ENCODE measurements at places on chromosomes 7 and 10. TPM values are rescaled to one million over a fixed set of nuclear protein-coding genes. Genes with fewer than 3 reads are reported as not detected.

Gene CAMK2B
- 0.13 TPM for total RNA-seq

Gene APBB1IP
- not detected for total RNA-seq

Gene PANK1
- total RNA-seq = 3.7 TPM

Gene SFTPA2
- total RNA-seq = not detected

Gene FAS
- total RNA-seq = 5.8 TPM

Gene TMEM26
- total RNA-seq = not detected

Gene CYP3A4
- total RNA-seq = not detected

Gene PRR15
- total RNA-seq = not detected

Gene HOXA10
- 2.3 TPM for total RNA-seq

Gene TCAF2
- total RNA-seq = 7.3 TPM

Gene SPDYE8
- not detected for total RNA-seq

Gene GSTO2
- total RNA-seq = 0.51 TPM

Gene NANOS1
- total RNA-seq = 0.76 TPM

Gene CDC14C
- total RNA-seq = not detected

Gene OR13A1
- total RNA-seq = not detected

Gene AGBL3
- 1.0 TPM for total RNA-seq

Gene NDUFB2
- 146 TPM for total RNA-seq

Gene ARHGEF35
- 0.13 TPM for total RNA-seq

Gene PRSS37
- not detected for total RNA-seq

Gene AIFM2
- 1.5 TPM for total RNA-seq

Gene HERC4
- total RNA-seq = 33.2 TPM

Gene ACTR3C
- total RNA-seq = 4.7 TPM

Gene LRRD1
- total RNA-seq = under 0.01 TPM

Gene TMEM213
- total RNA-seq = not detected

Gene SPDYE9
- total RNA-seq = not detected

Gene UMAD1
- 3.7 TPM for total RNA-seq

Gene ATRNL1
- total RNA-seq = 0.77 TPM

Gene DYDC2
- total RNA-seq = 0.39 TPM

Gene GPR141
- total RNA-seq = 0.13 TPM

Gene COL17A1
- 0.90 TPM for total RNA-seq

Gene MRC1
- total RNA-seq = 250 TPM

Gene ADAMTS14
- total RNA-seq = not detected

Gene HOXA7
- 2.0 TPM for total RNA-seq

Gene TMEM139
- not detected for total RNA-seq

Gene GJD4
- total RNA-seq = not detected

Gene GIMAP5
- total RNA-seq = 255 TPM

Gene SLC13A4
- not detected for total RNA-seq

Gene CALHM1
- not detected for total RNA-seq

Gene CAV2
- 155 TPM for total RNA-seq

Gene C10orf62
- total RNA-seq = not detected

Gene VWA2
- not detected for total RNA-seq

Gene TUBB8
- not detected for total RNA-seq

Gene RBP3
- not detected for total RNA-seq

Gene SYT15B
- total RNA-seq = 0.89 TPM

Gene PYROXD2
- total RNA-seq = 2.3 TPM

Gene ANKRD7
- total RNA-seq = 0.13 TPM

Gene PIK3AP1
- total RNA-seq = under 0.01 TPM

Gene SAP25
- total RNA-seq = not detected

Gene AKR1C1
- total RNA-seq = 30.8 TPM
